ENCODE measurements at places on chromosomes 2 and 18.

- no peak for DNase-seq
These were observed 226.2 kb upstream of the ZSWIM2 start for GRCh38 chr2:187075199-187075635.

GRCh38 chr2:179186126-179186525 lies 78.5 kb downstream of the SESTD1 start:
- no peak for DNase-seq

- peak; percentile 12 for DNase-seq
These were observed 75.1 kb upstream of the TANK start for GRCh38 chr2:161085149-161085548.

DNA sequence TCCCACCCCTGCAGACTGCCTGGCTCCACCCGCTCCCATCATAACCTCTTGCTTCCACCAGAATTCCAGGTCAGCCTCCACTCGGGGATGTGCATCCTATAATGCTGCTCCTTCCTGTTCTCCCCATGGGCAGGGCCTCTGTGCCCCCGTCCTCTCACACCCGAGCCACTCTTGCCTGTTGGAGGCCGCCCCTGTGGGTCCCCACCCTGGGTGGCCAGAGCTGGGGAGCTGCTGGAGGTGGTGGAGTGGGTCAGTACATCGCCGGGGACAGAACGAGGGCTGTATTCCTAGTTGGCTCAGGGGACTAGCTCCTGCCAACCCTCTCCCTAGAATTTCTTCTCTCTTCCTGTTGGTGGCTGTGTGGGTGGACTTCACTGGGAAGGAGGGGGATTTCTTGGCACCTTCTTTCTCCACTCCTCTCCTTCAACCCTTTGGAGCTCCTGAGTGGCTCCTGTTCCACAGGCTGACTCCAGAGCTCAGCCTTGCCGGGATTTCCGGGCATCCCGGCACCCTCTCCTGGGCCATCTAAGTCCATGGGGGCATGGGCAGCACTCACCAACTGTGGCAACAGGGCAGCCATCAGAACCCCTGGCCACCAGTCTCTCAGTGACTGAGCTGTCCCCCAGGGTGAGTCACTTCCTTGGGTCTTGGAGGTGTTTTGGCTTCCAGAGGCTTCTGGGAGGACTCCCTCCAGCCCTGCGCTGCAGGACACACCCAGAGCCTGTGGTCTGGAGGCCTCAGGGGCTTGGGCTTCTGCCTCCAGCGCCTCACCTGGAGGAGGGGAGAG lies 88.2 kb upstream of the MCFD2 start:
- DNase-seq: no peak

DNA sequence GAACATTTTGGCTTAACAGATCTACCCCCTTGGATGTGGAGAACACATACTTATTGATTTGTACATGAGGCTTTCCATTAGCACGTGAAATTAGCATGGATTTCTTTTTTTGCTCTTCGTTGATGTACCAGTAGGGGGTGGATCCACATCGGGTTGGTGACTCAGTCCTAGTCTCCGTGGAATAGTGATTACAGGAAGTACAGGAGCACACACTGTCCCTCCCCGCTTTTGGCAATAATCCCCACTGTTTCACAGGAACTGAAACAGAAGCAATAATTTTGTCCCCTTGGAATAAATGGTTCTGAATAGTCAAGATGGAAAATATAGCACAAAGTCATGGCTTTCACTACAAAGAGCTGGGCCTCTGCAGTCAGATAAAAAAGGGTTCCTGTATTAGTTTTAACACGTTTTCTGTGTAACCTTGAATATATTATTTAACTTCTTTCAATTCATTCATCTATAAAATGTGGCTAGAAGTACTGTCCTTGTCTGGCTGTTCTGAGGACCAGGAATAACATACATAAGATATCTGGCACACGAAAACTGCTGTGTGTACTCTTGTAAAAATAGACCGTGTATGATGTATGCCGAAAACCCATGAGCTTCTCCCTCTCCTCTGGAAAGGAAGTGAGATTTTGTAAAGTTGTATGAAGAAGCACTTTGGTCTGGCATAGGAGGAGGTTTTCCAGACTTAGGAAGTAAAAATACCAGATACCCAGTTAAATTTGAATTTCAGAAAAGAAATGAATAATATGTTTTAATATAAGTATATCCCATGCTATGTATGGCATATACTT lies 229.2 kb downstream of the GALR1 start:
- DNase-seq: no peak

DNA sequence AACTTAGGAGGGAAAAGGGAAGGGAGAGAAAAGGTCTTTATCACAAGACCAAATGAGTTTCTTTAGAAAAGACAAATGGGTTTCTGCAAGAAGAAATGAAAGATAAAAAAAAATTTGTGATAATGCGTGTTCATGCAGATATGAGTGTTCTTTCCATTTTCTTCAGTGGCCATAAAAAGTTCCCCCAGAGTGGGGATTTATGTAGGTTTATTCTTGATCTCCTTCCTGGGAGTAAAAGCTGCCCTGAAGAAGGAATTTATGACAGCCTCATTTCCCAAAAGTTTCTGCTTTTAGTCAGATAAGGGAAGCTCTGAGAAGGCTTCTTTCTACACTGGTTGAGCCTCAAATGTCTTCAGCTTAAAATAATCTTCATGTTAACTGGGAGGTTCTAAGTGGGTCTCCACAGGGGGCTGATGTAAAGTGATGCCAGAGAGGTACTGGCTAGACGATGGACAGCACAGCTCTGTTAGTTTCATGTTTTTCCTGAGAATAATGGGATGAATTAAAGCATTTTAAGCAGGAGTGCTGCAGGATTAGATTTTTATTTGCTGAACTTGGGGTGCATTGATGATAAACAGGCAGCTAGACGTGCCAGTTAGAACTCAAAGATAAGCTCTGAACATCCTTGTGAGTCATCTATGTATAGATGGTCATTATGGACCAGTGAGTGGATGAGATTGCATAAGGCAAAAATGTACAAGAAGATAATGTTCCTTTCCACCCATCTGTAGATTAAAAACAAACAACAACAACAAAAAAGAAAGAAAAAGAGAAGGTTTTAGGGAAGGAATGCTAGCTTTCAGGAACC lies 99.4 kb upstream of the MSH2 start:
- DNase-seq: no peak

DNA sequence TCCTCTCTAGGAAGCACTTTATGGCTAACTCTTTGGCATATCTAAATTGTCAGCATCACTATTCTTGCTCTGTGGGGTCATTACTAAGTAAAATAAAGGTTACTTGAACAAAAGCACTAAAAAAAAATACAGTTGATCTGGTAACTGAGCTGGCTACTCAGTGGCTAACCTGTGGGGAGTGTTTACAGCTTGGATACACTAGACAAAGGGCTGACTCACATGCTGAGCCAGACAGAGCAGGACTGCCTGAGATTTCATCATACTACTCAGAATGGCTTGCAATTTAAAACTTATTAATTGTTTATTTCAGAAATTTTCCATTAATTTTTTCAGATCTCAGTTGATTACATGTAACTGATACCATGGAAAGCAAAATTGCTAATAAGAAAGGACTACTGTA lies 1690.4 kb upstream of the SLC39A10 start:
- no peak for DNase-seq

DNA sequence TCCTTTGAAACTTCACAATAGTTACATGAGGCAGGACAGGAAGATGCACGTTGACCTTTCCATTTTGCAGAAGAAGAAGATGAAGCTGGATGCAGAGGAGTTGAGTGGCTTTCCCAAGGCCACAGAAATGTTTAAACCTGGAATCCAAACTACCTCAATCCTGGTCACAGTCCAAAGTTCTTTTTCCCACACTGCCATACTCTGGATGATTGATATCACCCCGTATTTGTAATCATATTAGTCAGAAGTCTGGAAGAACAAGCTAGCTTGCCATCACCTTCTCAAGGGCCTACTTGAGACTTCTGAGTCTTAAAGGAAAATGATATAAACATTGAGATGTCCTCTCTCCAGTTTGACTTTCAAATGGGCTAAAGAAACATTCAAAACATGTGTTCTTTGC lies 190.1 kb downstream of the LNPK start:
- DNase-seq: no peak

GRCh38 chr18:67194886-67195285 lies 321.6 kb downstream of the DSEL start:
- no peak for DNase-seq

DNA sequence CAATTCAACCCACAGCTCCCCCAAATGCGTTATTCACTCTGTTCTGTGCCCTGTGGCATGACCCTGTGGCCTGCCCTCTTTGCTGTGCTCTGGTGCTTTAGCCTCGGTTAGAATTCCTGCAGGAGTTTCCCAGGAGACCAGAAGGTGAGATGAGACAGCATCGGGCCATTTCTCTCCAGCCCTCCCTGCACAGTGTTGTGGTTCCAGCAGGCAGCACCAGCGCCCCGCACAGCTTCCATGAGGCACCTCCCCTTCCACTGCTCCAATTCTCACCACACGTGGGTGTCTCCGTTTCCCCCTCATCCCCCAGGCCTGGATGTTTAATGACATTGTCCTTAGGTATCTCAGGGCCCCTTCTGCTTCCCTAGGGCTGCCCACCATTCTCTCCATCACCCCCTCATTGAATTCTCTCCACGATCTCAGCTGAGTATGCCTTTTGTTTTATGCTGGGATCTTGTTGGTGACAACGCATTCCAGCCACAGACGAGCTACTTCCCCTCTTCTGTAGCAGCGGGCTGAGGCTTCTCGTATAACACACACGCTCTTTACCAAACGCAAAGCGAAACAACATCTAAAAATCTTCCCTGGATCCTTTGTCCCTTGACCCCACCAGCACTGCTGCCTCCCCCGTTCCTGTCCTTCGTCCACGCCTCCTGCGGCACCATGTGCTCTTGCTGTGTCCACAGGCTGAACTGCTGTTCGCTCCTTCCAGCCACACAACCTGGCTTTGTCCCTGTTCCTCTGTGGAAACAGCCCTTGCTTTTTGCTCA lies 35.1 kb downstream of the ACKR3 start:
- no peak for DNase-seq

DNA sequence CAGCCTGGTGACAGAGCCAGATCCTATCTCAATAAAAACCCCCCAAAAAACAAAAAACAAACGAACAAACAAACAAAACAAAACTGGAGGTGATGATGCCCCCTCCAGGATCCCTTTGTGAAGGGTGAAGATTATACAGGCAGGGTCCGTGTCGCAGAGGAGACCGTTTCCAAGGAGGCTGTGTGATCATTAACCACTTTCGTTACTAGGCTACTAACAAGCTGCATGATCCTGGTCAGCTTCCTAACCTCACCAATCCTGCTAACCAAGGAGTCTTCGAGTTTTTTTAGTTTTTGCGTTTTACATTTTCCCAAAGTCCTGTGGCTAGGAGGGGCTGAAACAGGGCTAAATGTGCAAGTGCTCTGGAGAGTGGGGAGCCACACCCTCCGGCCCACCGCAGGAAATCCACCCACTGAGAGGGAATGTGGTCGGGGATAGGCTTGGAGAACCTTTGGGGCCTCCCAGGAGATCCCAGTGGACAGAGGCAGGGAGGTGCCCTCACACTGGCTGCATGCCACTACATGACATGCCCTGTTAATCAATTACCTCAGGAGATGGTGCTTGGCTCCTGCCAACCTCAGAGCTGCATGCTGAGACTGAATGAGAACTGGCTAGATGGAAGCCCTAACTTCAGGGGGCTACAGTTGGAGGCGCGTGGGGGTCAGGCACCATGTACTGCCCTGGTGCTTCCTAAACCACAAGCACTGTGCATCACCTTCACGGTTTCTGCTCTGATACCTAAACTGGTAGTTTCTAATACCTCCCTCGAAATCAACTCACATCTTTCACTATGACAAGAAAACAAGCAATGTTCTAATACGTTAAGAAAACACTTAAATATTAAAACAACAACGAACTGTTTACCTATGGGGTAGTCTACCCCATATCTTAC lies 67.5 kb upstream of the RGPD5 start:
- no peak for DNase-seq

DNA sequence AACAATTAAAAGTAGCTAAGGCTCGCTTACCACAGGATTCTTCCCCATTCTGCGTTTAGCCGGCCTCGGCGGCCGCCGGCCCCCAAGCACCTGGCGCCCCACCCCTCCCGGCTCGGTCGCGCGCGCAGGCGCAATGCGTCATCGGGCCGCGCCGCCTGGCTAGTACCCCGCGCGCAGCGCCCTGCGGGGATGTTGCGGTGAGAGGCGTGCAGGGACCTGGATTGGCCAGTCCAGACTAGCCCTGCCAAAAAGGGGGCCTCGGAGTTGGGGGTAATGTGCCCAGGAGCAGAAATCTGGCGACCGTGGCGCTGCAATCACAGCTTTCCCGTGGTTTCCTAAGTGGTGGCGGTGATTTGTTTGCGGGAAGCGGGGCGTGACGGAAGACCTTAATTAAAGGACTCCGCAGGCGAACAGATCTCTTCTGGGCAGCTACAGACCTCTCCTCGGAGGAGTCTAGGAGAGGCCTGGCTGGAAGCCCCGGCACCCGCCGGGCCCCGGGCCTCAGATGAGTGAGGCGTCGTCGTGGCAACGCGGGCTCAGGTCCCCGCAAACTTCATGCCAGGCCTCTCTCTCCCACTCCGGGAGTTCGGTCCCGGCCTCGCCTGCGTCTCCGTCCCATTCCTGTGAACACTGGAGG lies 606 bp downstream of the TMEM237 start:
- peak; percentile 89 for DNase-seq

- DNase-seq: no peak
These were observed 7.1 kb downstream of the TMEM247 start for GRCh38 chr2:46486436-46486835.

Data from activated CD4-positive, alpha-beta memory T cell treated with anti-CD3 and anti-CD28 coated beads for 36 hours (primary cell).